Diencephalon (tissue), 1 donor: ENCODE measurements at places on chromosomes 5 and 9. TPM values are rescaled to one million over a fixed set of nuclear protein-coding genes. Genes with fewer than 3 reads are reported as not detected.

Gene CARTPT
- total RNA-seq = 2.3 TPM

Gene DDX4
- not detected for total RNA-seq

Gene EDIL3
- 114 TPM for total RNA-seq

Gene SPATA31A5
- total RNA-seq = not detected

Gene CATSPER3
- total RNA-seq = 0.23 TPM

Gene PCDHB15
- 22.6 TPM for total RNA-seq

Gene FLT4
- 2.5 TPM for total RNA-seq

Gene STC2
- 0.23 TPM for total RNA-seq

Gene NR4A3
- 2.1 TPM for total RNA-seq

Gene OSMR
- 2.8 TPM for total RNA-seq

Gene WNT8A
- 0.23 TPM for total RNA-seq

Gene TMEM252
- total RNA-seq = not detected

Gene PLEKHG4B
- total RNA-seq = 4.2 TPM

Gene SLC23A1
- 0.69 TPM for total RNA-seq

Gene ADRA1B
- total RNA-seq = 6.9 TPM

Gene TAF11L3
- not detected for total RNA-seq

Gene PCDHAC1
- 42.7 TPM for total RNA-seq

Gene PCDHGA7
- total RNA-seq = 7.6 TPM

Gene LCN10
- not detected for total RNA-seq

Gene RPL7A
- total RNA-seq = 914 TPM

Gene PDCD1LG2
- 0.23 TPM for total RNA-seq

Gene PCDHA6
- 26.3 TPM for total RNA-seq

Gene PPP1R2B
- total RNA-seq = 0.23 TPM
